ENCODE measurements at places on chromosomes 5 and 9.
A peak's percentile ranks its signal among the peaks of the same experiment; 100 is the strongest.

GRCh38 chr9:37676411-37676830 is 25.7 kb downstream of the FRMPD1 start:
- peak; percentile 96 for DNase-seq

GRCh38 chr5:15026011-15026893 is 154.7 kb upstream of the ANKH start:
- DNase-seq: no peak

GRCh38 chr5:178429491-178430185 is 160.6 kb downstream of the COL23A1 start:
- DNase-seq: no peak

GRCh38 chr9:131703697-131704096 is 36.2 kb downstream of the RAPGEF1 start:
- no peak for DNase-seq

- no peak for DNase-seq
Observed at GRCh38 chr9:72299017-72299603, 65.9 kb downstream of the ZFAND5 start.

DNA sequence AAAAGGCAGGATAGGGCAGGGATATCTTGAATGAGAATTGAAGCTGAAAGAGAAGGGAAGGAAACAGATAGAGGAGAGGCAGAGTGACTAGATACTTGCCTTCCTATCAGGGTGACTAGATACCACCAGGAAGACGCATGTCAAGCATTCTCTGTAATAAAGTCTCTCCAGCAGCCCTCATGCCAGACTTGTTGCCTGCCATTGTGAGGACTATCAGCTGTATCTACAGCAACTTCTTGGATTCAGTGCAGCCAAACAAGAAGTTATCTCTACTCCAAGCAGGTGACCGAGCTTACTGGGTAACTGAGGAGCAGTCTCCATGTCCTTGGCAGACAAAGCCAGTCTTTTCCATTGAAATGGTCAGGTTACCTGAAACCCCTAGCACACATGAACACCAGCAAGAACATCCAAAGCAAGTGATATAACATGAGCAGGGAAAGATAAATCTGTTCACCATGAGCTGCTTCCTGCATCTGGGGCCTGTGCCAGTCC is 9.3 kb downstream of the SH3RF2 start:
- DNase-seq: no peak

DNA sequence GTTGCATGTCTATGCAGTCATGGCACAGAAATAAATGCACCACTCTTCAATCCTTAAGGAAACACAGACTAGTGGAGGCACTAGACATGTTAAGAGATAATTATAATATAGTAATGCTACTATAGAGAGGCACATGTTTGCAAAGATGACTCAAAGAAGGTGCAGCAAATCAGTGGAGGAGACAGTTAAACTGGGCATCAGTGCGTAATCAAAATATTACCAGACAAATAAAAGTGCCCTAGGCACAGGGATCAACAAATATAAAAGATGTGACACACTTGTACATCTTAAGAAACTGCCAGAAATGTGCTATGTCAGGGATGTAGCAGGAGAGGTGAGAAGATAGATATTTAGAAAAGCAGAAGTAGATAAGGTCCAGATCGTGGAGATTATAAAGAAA is 642.1 kb downstream of the SLCO4C1 start:
- DNase-seq: no peak

DNA sequence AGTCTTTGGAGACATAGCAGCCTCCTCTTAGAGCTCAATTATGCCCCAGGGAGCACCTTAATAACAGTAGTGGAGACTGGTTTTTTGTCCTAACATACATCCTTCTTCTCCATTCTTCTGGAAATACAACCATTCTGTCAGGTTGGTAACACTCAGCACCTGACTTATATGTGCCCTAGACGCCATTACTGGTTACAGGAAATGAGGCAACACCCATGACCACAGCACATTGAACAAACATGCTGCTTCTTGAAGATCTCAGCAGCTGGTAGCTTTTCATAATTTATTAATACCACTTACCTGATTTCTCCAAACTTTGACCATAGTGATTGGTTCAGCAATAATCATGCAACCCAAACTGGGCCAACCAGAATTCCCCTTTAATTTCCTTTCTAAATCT is 25.1 kb upstream of the TRPM3 start:
- DNase-seq: no peak

GRCh38 chr5:74257645-74258313 is 382.7 kb downstream of the ENC1 start:
- DNase-seq: no peak

GRCh38 chr9:16370647-16371046 is 499.8 kb downstream of the BNC2 start:
- DNase-seq: no peak

- no peak for DNase-seq
Observed at GRCh38 chr9:126791406-126792230, 13.2 kb upstream of the ZBTB43 start.

GRCh38 chr5:130397132-130397531 is 492.9 kb downstream of the CHSY3 start:
- DNase-seq: no peak

- no peak for DNase-seq
Observed at GRCh38 chr5:123340928-123341327, 82.3 kb downstream of the CEP120 start.

DNA sequence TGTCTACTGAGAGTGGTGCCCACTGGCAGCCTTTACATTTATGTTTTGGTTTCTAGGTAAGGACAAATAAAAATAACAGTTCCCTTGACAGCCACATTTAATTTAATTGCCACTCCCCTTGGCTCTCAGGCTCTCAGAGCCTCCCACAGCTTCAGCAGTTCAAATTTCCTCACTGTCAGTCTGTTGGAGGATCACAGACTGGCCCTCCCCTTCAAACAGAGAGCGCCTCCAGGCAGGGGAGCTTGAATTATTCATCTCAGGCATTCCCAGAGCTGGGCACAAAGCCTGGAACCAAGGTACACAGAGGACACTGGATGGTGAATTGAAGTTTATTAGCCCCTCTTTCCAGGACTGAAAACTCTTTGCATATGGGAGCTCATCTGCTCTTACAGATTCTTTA is 407.7 kb downstream of the SPOCK1 start:
- peak; percentile 63 for DNase-seq

Data from NCI-H2081 (cell line).